ENCODE measurements at places on chromosomes 6 and 20.

DNA sequence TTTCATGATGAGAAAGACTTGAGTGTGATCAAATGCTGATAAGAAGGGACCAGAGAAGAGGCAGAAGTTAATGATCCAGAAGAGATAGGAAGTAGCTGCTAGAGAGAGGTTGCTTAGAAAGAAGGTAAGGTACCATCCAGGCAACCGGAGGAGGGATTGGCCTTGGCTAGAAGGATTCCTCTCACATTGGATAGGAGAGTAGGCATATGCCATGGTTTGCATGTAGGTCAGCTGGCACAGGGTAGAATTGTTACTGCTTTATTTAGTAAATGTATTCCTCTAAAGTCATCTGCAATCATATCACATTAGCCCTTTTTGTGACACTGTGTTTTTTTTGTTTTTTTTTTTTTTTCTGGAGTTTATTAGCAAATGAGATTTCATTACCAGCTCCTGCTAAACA lies 580.9 kb upstream of the FLRT3 start:
- no peak for DNase-seq

DNA sequence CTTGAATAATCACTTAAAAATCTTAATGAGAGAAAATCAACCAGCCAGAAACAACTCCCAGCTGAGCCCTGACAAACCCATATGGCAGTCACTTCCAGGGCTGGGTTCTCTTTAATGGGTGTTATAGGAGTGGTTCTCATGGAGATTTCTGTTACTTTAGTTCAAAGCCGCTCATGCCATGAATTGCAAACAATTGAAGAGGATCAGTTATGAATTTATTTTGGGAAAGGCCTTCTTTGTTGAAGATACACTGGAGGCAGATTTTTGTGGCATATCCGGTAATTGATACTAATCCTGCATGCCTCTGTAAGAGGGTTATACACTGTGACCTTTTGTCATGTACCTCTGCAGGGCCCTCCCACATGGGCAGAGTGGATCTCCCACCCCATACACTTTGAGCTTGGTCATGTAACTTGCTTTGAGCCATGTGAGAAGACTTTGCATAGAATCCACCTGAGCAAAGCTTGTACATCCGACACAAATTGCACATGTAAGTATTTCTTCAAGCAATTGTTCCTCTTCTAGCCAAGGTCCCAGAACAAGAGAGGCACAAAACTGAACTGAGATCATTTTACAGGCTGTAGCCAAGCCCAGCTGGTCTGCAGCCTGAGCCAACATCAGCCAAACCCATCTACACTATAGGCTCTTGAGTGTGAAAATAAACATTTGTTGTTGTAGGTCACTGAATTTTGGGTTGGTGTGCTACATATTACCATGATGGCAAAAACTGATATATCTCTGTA lies 492.3 kb downstream of the PREX1 start:
- no peak for DNase-seq

DNA sequence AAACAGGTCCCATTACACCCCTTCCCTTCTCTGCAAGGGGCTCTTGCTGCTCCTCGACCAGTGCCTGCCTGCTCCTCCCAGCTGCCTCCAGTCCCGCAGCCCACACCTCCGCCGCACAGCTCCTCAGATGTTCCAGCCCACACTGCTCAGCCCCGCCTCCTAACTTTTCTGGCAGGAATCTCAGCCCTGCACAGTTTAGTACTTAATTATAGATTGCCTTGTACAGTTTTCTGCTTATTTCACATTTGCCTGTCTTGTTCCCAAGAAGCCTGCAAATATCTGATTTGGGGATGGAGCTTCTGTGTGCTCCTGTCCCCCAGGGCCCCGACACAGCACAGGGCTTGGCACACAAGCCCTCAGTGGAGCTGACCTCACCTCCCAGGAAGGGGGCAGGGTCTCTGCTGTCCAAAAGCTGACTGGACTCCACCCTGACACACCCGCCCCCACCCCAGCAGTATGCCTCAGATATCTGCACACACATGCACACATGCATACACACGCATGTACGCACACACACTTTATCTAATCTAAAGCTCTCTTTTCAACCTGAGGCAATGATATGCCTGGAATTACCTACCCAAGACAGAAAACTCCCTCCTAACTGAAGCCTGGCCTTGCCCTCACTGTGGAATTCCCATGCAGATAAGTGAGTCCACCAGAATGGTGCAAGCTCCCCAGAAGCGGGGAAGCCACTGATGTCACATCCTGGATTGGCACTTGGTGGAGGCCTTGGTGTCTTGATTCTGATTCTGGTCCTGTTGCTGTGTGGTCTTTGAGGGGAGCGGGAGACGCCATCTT lies 1.2 kb upstream of the PNPLA1 start:
- no peak for DNase-seq

- no peak for DNase-seq
Measured at GRCh38 chr6:145621776-145622175, 113.5 kb downstream of the EPM2A start.

GRCh38 chr20:10961651-10962288 lies 288.0 kb upstream of the JAG1 start:
- no peak for DNase-seq

GRCh38 chr20:3729811-3730540 lies 2.5 kb upstream of the HSPA12B start:
- no peak for DNase-seq

- DNase-seq = no peak
Measured at GRCh38 chr6:75403563-75404080, 90.0 kb downstream of the FILIP1 start.

DNA sequence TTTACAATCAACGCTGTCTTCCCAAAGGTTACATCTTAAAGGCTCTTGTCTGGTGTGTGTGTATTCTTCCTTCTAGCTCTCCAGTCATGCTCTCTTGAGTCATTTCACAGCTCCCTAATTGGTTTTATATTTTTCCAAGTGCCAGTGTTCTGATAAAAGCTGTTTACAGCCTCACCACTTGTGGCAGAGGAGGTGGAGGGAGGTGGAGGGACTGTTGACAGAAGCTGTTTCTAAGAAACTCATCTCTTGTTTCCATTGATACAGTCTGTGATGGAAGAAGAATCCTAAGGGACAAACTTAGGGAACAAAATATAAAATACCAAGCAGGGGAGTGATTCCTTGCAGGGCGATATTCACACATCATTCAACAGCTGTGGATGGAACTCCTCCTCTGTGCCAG lies 64.0 kb downstream of the QRSL1 start:
- DNase-seq = no peak

GRCh38 chr6:134177236-134177635 lies 124.8 kb upstream of the SLC2A12 start:
- no peak for DNase-seq

DNA sequence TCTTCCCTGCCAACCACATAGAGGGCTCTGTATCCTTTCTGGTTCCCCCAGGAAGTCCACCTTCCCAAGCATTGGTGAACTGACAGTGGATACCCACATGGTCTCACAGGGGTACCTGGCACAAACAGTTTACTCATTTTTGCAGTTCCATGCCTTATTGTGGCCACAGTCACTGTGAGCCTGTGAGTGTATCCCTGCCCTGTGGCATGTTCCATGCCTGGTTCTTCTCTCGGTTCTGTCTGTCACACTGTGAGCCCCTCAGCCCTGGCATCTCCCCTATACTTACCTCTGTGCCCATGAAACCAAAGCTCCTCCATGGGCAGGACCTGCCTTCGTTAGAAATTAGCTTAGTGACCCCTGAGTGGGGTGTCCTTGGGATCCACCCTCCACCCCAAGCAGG lies 107.8 kb downstream of the TOX2 start:
- no peak for DNase-seq

- DNase-seq = no peak
Measured at GRCh38 chr20:45826381-45827019, 612 bp downstream of the TNNC2 start.

- no peak for DNase-seq
Measured at GRCh38 chr6:166684866-166685265, 57.8 kb upstream of the RPS6KA2 start.

DNA sequence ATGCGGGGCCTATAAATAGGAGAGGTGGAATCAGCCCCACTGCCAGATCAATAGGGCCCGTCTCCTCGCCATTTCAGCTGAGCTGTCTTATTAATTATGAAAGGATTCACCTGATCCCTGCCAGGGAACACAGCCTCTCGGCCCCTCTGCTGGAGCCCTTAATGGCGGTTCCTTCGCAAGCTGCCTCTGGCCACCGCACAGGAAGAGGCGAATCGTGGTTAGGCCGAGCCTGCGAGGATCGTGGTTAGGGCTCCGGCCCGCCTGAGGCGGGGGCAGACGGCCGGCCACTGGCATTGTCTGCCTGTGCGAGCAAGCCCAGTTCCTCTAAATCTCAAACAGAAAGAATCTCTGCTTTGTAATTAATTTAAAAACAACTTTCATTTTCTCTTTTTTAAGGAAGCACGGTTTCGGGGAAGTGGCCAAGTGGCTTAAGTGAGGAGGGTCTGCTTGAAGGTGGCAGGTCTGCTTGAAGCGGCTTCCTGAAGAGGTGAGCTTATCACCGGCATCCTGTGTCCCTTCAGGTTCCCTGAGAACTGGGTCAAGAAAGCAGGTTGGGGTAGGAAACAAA lies 9.2 kb downstream of the NRN1 start:
- no peak for DNase-seq

DNA sequence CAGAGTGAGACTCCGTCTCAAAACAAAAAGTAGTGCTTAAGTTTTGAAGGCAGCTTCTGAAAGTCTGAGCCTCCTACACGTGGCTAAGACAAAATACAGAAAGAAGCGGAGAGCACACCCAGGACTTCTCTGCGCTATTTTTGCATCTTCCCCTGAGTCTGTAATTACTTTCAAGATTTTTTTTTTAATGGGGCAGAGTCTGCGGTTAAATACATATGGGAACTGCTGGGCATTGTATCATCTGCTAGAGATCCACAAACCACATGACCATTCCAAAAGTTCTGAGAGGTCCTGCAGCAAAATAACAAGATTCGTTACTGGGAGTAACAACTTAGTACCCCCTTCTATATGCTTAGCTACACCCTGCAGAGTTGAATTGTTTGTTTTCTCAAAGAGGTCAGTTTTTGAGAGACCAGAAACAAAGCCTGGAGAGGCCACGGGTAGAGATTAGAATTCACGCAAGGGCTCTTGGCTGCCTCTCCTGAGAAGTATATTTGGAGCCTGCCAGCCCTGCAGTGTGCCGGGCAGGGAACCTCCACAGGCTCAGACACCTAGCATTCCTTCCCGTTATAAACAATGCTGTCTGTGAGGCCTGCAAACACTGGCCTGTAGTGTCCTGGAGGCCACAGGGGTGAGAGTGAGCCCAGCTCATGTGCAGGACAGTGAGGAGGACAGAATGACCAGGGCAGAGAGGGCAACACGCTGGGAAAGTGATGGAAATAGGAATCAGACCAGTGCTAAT lies 48.2 kb upstream of the FAM50B start:
- no peak for DNase-seq

DNA sequence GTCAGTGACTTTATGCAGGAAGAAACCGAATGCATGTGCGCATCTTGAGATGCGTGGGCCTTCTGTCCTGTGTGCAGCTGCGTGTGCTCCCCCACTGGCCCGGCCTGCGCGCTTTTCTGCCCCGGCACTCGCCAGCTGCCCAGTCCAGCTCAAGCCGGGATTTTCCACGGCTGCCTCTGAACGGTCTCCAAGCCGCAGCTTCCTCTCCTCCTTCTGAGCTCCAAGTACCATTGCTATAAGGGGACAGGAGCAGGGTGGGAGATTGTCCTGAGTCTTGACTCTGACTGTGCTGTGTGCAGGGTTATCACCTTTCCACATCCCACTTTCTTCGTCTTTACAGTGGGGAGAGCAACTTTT lies 302.8 kb downstream of the THBS2 start:
- DNase-seq = no peak

GRCh38 chr6:113741651-113742050 lies 115.5 kb upstream of the MARCKS start:
- no peak for DNase-seq

- DNase-seq = no peak
Measured at GRCh38 chr20:38373898-38374297, 27.6 kb downstream of the LBP start.

DNA sequence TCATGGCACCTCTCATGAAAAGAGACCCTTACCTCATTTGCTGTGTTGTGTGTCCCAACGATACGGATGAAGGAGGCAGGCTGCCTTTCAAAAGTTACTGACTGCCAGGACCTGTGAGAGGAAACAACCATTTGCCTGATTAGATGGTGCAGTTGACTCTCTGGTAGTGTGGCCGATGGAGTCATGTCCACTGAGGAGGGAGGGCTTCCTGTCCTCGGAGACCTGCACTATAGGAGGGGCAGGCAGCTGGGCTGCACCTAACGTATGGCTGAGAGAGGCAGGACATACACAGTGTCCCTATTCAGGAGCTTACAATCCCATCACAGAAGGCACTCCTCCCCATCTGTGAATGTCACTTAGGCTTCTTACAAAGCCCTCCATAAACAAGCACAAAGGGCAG lies 373.0 kb downstream of the ZFAND3 start:
- no peak for DNase-seq

DNA sequence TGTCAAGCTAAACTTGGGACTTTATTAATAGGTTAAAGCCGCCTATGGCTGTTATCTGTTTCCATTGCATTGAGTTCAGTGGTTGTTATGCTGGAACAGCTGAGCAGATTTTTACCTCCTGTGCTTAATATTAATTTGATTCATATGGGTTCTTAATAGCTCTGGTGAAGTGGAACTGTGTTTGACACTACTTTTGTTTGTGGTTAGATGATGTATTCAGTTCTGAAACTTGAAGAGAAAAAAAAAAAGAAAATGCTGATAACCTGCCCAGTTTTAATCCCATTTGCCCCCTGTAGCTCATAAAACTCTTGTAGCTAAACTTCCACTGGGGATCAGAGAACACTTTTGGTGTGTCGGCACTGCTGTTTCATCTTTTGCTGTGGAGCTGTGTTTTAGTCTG lies 117.8 kb downstream of the ZDHHC14 start:
- DNase-seq = no peak

- no peak for DNase-seq
Measured at GRCh38 chr6:169583886-169584541, 117.8 kb downstream of the WDR27 start.

GRCh38 chr6:43024436-43024835 lies 3.0 kb downstream of the RRP36 start:
- DNase-seq = no peak

- DNase-seq = no peak
Measured at GRCh38 chr6:43086022-43086658, 10.0 kb downstream of the PTK7 start.

- no peak for DNase-seq
Measured at GRCh38 chr6:128554302-128554701, 33.9 kb upstream of the PTPRK start.

DNA sequence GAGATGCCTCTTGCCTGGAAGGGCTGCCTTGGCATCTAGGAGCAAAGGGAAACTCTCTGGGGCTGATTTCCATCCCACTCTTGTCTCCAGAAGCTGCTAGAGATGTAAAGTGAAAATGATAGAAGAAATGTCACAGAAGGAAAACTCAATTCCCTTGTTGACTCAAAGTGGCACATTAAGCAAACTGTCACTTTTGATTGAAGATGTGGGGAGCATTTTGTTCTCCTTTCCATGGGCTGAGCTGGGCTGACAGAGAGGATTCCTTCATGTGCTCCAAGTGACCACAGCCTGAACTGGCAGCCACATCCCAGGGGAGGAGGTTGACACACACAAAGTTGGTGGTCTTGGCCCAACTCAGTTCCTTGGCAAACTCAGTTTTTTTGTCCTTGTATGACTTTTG lies 9.8 kb downstream of the GPR31 start:
- DNase-seq = no peak
